Stimulated activated CD8-positive, alpha-beta memory T cell treated with anti-CD3 and anti-CD28 coated beads, Interleukin-2, amount 100 ng/mL, for 1 hour (primary cell): ENCODE measurements at places on chromosomes 2 and 18.

DNA sequence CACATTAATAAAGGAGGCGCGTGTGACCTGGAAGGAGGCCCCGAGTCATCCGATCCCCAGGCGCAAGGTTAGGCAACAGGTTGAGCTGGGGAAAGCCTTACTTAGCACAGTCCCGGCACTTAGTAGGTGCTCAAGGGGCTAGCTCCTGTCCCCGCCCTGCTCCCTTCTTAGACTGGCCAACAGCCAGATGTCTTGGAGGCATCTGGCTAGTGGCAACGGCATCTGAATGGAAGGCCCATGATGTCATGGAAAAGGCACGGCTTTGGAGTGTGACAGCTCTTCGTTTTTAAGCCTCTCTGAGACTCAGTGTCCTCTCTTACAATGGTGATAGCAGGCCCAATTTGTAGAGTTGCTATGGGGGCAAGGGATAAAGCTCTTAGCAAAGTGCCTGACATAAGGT, 258.3 kb downstream of the CYRIA start:
- no peak for DNase-seq

GRCh38 chr2:164496881-164497280, 124.4 kb downstream of the GRB14 start:
- no peak for DNase-seq

GRCh38 chr2:101265893-101266499, 13.3 kb downstream of the CNOT11 start:
- no peak for DNase-seq

GRCh38 chr2:61845320-61845719, 8.5 kb downstream of the FAM161A start:
- no peak for DNase-seq

- no peak for DNase-seq
Observed at GRCh38 chr18:11027862-11028261, 121.5 kb downstream of the PIEZO2 start.

- DNase-seq = no peak
Observed at GRCh38 chr2:97751752-97752151, 38.4 kb downstream of the ZAP70 start.
